IPS DF 6.9 (cell line): ENCODE measurements at places on chromosomes 1 and 21.

- no peak for DNase-seq
Observed at GRCh38 chr1:171081314-171081753, 9.4 kb upstream of the FMO3 start.

GRCh38 chr1:211196880-211197279 is 62.3 kb upstream of the RCOR3 start:
- no peak for DNase-seq

DNA sequence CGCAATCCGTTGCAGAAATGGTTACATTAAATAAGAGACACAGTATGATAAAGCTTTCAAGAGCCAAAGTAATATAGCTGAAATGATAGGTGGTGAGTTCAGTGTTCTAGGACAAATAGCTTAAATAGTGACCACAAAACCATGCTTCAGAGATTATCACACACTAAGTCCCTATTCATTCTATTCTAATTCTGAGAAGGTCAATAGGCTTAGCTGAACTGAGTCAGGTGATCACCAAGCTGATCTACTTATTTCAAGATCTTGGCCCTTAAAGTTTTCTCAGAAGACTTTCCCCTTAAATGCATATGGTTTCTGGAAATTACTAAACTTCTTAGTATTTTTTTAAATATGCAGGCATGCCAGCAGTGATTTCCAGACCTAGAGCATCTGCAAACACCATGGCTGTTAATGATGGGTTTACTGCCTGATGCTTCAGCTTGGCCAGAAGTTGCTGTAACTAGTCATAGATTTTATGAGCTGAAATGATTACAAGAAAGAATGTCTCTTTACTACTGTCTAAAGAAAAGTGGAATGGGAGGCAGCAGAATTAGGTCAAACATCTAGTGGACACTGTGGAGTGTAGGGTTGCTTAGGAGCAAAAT is 242.9 kb downstream of the ST6GALNAC3 start:
- DNase-seq, result no peak

- DNase-seq, result no peak
Observed at GRCh38 chr1:164466001-164466421, 93.0 kb upstream of the PBX1 start.

DNA sequence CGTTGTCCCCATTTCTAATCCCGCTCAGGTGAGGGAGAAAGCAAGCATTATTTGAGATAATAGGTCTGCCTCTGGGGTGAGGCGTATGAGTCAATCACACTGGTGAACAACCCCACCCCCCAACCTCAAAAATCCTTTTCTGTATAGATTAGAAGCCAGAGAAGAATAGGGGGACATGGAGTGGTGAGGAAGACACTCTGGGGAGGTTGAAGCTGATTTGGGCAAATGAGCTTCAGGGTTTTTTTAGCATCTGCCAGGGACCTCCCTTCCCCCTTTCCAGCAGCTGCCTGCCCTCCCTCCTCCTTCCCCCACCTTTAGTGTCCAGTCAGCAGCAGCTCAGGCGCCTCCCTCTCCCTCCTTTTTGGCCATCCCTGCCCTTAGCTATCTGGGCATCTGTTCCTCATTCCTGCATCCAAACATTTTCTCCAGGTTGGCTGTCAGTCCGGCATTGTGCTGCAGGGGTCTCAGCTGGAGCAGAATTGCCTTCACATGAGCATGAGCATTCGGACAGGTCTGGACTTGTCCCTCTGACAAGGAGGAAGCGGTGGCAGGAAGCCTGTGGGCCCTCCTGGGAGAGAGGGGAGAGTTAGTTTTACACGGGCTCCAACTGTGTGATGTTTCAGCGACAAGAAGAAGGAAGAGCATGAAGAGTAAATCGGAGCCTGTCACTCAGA is 30.8 kb upstream of the PTGFRN start:
- no peak for DNase-seq

DNA sequence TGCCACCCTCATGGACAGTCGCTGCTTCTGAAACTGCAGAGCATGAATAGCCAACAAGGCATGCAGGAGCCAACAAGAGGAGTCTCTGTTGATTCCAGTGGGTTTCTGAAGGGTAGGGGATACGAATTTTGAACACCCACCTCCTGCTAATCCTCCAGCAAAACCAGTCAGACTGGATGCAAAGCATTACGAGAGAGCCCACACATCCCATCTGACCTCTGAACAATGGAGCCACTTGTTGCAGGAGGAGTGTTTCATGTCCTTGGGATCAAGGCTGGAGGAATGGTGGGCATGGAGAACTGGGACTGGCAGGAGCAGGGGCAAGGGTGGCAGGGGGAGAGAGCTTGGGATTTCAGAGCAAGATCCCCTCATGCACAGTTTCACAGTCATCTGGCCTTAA is 1.6 kb downstream of the VTCN1 start:
- DNase-seq, result no peak

DNA sequence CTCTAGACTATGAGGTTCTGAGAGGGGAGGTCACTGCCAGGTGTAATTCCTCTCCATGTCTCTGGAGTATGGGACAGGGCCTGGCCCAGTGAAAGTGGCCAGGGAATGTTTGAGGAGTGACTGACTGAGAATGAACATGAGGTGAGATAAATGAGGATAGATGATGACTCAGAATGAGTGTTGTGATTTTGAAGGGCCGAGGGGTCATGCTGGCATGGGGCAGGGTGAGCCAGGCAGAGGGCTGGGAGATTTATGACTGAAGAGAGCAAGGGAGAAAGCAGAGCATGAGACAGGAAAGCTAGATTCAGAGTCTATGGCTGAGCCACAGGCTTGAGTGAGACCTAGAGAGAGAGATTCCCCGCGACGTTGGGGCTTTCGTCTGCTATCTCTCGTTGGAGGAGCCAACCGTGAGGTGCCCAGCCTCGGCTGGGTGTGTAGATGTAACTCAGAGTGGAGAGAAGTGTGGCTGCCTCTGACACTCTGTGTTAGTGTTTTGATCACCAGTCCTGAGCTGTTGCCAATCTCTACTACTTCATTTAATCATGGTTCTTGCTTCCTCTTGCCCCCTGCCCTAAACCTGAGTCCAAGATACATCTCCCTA is 50.1 kb downstream of the FOXD2 start:
- DNase-seq, result no peak

DNA sequence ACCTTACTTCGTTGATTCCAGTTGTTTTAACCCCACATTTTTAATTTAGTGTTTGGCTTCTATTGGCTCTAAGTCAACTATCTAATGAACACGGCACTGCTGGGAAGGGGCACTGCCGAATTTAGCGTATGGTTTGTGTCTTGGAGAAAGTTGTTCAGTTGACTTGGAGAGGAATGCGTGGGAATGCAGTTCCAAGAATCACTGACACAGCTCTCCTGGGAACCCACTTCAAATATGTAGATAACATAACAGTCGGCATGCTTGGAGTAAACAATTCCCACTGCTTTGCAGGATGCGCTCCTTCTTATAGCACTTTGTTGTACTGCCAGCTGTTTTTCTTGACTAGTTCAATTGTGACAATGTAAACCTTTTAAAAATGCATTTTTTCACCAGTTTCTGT is 104.3 kb downstream of the RYR2 start:
- no peak for DNase-seq

DNA sequence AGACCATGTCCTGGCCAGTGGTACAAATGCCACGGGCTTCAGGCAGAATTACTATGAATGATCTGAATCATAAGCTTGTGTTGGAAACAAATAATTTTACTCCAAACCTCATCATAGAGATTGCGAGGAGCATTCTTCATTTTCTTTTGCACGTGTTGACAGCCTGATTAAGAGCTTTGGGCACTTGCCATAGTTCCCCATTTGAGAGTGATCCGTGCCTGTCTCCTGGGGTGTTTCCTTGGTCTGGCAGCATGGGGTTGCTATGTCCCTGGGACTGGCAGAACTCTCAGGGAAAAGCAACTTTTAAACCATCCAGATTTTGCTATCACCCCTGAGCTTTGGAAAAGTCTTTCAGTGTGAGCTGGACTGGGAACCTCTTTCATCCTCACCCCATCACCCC is 54.3 kb upstream of the KCNJ6 start:
- no peak for DNase-seq

- no peak for DNase-seq
Observed at GRCh38 chr1:905071-905749, 18.5 kb upstream of the SAMD11 start.

DNA sequence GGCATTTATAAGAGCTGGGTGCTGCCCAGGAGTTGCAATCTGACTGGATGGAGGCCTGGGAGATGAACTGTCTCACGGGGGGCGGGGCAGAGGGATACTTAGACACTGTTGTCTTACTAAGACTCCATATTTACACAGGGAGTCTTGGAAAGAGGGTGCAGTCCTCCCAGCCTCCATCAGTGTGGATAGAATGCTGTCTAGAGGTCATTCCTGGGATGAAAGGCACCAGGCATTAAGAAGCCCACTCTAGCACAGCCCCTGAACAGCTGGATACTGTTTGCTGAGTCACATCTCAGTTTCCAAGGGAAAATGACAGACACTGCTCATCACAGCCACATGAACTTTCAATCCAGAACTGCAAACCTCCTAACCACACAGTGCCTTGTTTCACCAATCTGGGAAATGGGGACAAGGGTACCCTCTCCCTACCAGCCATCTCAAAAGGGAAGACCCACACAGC is 43.3 kb downstream of the SSBP3 start:
- DNase-seq, result no peak

GRCh38 chr1:58155418-58156123 is 391.0 kb downstream of the OMA1 start:
- peak; percentile 41 for DNase-seq

GRCh38 chr1:68377098-68377497 is 72.7 kb downstream of the RPE65 start:
- no peak for DNase-seq

- DNase-seq, result no peak
Observed at GRCh38 chr1:164709541-164710278, 150.7 kb downstream of the PBX1 start.

GRCh38 chr1:61638911-61639605 is 85.9 kb downstream of the TM2D1 start:
- DNase-seq, result no peak

DNA sequence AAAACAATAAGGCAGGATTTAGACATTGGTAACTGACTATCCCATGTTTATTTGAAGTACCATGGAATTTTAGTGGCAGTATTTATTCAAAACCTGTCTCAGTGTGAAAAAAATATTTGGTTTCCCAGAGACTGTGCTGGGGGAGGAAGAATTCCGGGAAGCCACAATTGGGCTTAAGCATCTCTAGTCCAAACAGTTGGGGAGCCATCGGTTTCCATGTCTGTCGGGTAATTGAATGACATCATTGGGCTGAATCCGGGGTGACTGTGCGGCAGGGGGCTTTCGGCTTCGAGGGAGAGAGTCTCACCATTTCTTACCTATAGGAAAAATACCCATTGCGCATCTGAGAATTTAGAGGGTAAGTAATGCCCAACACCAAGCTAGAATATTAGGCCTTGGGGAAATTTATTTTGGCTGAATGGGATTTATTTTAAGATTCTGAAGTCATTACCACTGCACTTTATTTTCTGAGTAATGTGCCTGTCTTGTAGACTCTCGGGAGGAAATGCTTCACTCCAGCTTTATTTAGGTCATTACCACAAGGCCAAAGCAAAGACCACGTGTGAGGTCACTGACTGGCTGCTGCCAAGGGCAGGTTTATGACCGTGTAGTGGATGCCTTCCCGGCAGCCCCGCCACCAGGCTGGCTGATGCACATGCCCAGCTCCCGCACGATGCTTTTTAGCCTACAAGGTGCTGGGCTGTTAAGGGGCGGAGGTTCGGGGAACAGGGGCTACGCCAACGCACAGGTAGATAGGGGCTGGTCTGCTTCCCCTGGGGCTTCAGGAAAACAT is 23.1 kb upstream of the UMODL1 start:
- no peak for DNase-seq

DNA sequence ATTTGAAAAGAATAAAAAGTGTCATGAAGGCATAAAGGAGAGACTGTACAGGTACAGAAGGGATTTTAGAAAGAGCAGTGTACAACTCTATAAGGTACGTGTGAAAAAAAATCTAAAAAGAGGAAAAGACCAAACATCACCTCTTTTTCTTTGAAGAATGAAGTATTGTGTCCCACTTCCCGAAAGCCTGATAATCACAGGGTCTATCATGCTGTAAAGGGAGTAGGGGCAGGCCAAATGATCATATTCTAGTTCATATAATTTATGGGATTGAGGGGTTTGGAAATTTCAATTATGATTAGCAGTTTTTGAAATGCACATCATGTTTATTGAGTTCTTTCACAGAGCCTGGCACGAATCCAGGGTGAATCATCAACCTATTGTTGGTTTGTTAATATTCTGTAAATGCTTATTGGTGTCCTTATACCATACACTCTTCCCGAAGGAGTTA is 910 bp upstream of the RERE start:
- DNase-seq, result no peak

DNA sequence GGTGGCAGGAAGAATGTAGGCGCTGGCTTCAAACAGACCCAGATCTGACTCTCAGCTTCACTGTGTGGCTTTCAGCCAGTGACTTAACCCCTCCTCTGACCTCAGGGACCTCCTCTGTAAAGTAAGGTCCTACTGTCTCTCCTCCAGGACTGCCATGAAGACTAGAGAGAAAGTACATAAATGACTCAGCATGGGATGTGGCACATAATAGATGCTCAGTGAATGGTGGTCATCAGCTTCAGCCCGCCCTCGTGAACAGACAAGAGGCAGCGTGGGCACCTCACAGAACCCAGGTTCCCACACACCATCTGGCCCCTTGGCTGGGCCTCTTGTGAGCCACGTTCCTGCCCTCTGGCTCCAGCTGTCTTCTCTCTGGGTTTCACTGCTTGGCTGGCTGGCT is 126.0 kb downstream of the SYF2 start:
- DNase-seq, result no peak

GRCh38 chr1:16186655-16187235 is 25.7 kb downstream of the ARHGEF19 start:
- no peak for DNase-seq

GRCh38 chr1:160836981-160837557 is 25.6 kb downstream of the CD244 start:
- DNase-seq, result no peak

DNA sequence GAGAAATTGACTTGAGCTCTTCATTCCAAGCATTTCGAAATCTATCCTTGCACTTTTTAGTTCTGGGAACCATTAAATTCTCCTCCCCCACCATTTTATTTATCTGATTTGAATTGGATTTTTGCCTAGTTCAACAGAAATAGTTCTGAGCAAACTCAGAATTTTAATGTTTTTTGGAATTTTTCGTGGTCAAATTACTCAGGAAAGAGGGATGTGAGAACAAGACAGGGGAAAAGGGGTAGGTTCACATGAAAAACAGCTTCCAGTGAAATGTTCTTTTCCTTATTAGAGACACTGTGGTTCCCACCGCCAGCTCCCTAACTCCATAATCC is 5.7 kb upstream of the ZNF697 start:
- no peak for DNase-seq
